ENCODE measurements at places on chromosomes 7 and 10.

GRCh38 chr7:147894271-147894670 is 696.3 kb upstream of the C7orf33 start:
- DNase-seq = no peak

DNA sequence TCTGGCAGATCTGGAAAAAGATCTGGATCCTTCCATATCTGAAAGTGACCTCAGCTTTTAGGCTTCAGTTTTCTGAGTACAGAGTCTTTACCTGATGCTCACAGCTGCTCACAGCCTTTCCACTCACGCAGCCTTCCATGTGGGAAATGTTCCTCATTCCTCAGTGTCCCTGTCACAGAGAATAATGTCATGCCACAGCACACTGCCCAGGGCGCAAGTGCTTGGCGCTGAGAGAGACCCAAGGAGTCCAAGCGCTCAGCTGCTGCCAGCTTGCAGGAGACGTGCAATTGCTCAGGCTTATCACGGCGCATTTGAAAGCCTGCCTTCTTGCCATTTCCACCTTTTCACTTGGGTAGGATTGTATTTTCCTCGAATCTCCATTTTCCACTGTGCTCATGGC is 271.9 kb upstream of the MKI67 start:
- no peak for DNase-seq

- no peak for DNase-seq
Observed at GRCh38 chr10:96416643-96417042, 57.8 kb upstream of the OPALIN start.

- peak; percentile 20 for DNase-seq
Observed at GRCh38 chr7:102287111-102287980, 678 bp downstream of the SH2B2 start.

DNA sequence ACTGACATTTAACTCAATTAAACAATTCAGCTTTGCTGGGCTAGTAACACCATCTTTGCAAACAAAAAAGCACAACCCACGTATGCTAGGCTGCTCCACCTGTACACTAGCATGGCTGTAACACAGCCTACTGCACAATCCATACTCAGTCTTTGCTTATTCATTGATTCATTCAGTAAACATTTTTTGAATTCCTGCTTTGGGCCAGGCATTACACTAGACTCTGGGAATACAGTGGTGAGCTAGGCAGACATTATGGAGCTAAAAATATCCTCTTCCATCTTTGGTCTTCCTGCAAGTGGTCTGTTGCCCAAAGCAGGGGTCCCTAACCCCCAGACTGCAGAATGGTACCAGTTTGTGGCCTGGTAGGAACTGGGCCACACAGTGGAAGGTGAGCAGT is 9.9 kb downstream of the CNNM1 start:
- no peak for DNase-seq

- no peak for DNase-seq
Observed at GRCh38 chr10:131737543-131738395, 163.0 kb upstream of the PPP2R2D start.

GRCh38 chr10:69994262-69994661 is 58.4 kb upstream of the MACROH2A2 start:
- DNase-seq = no peak

GRCh38 chr10:71782917-71783490 is 9.7 kb upstream of the VSIR start:
- DNase-seq = peak; percentile 33

DNA sequence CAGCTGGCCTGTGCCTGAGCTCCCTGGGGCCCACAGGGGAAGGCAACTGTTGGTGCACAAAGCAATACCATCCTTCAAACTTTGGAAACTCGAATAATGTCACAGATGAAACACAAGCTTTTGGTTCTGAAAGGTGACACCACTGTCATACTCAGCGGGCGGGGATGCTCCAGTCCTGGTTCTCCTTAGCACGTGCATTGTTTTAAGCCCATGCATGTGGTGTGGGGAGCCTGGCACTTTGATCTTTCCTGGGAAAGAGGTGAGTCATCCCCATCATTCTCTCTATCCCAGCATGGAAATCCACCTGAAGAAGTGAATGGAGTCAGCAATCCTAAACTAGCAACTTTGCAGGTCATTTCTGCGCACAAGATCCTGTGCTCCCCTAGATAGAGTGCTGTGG is 119.6 kb downstream of the GLRX3 start:
- no peak for DNase-seq

GRCh38 chr7:22872096-22872807 is 49.6 kb upstream of the TOMM7 start:
- DNase-seq = no peak

GRCh38 chr10:125775491-125776106 is at the start of gene MMP21:
TSS of gene MMP21 (minus strand) at chr10:125775821. CDS start at chr10:125775821, 0 bp downstream.
- no peak for DNase-seq

DNA sequence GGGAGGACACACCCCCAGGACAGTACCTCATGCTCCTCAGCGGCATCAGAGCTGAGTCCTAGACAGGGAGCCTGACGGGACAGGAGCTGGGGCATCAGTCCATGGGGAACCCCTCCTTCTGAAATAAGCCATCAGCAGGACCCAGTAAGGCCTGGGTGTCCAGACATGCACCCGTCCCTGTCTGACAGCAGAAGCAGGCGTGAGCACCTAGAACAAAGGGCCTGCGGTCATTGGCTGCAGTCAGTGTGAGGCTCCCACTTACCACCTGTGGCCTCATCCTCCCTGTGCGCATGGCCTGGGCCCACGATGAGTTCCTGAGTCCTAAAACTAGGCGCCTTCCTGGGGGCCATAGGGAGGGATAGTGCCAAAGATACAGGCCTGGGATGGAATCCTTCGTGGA is 484.7 kb downstream of the PTPRN2 start:
- DNase-seq = no peak

- no peak for DNase-seq
Observed at GRCh38 chr7:2823130-2823529, 21.0 kb downstream of the GNA12 start.

DNA sequence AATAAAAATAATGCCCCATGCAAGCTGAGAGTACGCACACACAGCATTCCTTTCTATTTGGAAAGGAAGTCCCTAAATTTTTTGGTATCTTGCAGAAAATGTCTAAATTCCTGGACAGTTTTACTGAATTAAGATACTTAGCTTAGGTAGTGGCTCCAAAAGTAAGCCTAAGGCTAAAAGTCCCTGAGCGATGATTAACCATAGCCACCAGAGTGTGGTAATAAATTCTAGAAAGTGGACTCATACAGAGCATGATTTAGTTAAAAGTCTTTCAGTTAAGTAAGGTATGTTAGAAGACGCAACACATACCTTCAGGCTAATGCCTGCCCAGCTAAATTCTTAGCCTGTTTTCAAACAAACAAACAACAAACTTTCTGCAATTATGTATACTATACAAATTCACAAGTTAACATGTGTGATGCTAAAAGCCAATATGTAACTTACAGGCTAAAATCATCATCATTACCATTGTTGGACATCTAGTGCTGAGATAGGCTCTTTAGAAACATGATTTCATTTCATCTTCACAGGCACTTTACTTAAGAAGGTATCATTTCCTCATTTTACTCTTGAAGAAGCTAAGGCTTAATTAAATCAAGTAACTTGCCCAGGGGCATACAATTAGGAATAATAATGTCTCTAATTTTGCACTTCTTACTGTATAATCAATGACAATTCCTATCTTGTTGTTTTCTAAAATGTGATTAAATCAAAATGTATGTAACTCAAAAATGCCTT is 261.4 kb upstream of the YAE1 start:
- no peak for DNase-seq

GRCh38 chr7:74203956-74204618 is 5.7 kb upstream of the LAT2 start:
- no peak for DNase-seq

- no peak for DNase-seq
Observed at GRCh38 chr10:69374242-69374641, 42.5 kb downstream of the TACR2 start.

- peak; percentile 67 for DNase-seq
Observed at GRCh38 chr7:102404005-102404861, 8.1 kb downstream of the PRKRIP1 start.

DNA sequence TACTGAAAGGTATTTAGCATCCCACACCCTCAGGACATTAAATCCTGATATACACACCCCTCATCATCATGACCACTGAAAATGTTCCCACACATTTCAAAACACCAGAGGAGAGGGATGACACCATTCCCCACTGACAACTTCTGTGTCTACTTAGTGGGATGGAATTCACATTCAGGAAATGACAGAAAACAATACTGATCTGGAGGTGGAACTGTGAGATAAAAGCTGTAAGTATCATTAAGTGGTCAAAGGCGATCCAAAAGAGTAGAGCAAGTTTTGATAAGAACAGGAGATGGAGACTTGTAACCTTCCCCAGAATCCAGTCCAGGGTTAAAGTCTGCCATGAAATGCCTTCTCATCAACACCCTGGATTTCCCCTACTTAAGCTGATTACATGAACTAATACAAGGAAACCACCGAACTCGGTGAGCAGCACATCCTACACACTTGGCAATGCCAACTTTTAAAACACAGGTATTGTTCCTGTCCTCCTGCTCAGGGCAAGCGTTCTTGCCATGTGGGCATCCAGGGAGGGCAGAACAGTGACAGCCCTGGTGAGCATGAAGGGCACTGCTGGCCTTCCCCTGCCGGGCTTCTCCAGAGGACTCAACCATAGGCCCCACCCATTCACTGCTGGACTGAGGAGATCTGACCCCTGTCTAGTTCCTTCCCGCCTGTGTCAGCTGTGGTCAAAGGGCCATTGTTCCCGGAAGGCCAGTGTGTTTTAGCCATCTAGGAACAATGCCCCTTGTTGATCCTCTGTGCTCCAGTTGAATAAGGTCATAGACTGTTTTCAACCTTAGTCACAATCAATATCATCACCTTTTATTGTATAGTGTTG is 85.0 kb downstream of the SGMS1 start:
- DNase-seq = no peak

GRCh38 chr7:135981958-135982646 is 4.9 kb upstream of the MTPN start:
- DNase-seq = peak; percentile 17

DNA sequence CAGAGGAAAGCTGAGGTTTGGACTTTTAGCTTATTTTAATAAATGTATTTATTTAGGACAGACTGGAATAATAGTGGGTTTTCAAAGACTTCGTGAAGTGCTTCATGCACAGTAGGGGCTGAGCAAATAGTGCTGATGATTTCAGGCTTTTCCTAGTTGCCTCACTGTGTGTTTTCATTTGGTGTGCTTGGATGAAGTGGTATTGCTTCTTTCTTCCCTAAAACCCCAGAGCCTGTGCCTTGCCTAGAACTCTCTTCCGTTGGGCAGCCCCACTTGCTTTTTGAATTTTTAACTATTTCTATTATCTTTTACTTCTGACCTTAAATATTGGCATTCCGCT is 49.6 kb downstream of the ARID5B start:
- DNase-seq = no peak

GRCh38 chr7:70657571-70657970 is 474.4 kb upstream of the GALNT17 start:
- no peak for DNase-seq

DNA sequence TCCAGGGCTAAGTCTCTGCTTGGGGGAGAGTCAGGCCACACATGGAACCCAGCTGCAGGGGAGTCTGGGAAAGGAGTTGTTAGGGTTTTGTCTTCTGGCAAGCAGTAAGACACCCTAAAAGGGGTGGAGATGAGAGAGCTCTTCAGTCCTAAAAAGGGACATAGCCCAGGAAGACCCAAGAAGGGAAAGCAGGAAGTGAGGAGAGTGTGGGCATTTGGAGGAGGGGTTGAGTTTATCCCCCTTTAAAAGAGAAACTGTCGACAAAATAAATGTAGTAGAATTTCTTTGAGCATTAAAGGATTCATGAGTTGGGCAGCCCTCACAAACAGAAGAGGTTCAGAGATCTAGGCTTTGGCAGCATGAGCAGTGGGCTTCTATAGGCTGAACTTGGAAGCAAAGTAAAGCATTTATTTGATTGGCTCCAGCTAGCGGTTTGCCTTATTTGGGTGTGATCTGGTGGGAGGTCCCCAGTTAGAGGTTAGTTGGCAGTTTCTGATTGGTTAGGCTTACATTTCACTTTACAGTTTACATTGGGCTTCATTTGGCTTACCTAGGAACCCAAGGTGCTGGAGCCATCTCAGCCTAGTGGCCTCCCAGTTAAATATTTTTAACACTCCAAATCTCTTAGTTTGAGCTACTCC is 246.7 kb downstream of the CAMK1D start:
- no peak for DNase-seq

DNA sequence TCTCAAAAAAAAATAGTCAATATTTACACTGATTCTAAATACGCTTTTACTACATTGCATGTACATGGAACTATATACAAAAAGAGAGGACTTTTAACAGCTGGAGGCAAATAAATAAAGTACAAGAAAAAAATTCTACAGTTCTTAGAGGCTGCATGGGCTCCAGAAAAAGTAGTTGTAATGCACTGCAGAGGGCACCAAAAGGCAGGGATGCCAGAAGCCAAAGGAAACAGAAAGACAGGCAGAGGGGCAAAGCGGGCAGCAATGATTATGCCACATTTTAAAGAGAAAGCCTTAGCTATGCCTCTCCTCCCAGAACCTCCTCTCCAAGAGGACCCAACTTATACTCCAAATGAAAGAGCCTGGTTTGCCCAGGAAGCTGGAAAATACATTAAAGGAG is 11.6 kb upstream of the ADCK2 start:
- DNase-seq = no peak

- no peak for DNase-seq
Observed at GRCh38 chr7:93810561-93810960, 80.0 kb downstream of the TFPI2 start.

- peak; percentile 43 for DNase-seq
Observed at GRCh38 chr7:150962553-150963399, 15.3 kb downstream of the KCNH2 start.

DNA sequence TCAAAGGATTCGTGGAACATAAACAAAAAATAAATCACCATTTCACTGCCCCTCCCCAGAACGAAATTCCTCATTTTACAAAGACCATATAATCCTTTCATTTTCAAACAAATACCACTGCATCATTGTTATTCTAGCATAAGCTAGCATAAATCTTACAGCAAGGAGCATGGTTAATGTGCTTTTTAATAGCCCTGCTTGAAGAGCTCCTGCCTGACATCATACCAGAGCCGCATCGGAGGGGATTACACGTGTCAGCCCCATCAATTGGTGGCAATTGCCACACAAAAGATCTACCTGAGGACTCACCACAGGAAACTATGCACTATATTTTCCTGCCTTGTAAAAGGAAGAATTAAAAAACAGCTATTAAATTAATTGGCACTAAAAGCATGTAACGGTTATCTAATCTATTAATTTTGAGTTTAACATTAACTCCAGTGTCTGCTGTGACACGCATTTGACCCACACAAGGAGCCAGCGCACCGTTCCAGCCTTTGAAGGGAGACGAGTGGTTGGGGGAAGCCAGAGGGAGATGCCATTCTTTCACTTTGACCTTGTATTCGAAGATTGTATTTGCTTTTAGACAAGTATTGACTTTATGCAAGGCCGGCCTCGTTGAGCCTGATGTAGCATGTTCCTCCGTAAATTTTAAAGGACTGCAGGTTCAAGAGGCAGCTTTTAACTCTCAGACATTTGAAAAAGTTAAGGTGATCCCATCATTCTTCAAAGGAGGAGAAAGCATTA is 261.1 kb upstream of the RNF32 start:
- DNase-seq = no peak

GRCh38 chr7:90210981-90211380 is 559 bp upstream of the STEAP2 start:
- no peak for DNase-seq

Data from CD8-positive, alpha-beta memory T cell (primary cell).